ENCODE measurements at places on chromosomes 5 and 9.

DNA sequence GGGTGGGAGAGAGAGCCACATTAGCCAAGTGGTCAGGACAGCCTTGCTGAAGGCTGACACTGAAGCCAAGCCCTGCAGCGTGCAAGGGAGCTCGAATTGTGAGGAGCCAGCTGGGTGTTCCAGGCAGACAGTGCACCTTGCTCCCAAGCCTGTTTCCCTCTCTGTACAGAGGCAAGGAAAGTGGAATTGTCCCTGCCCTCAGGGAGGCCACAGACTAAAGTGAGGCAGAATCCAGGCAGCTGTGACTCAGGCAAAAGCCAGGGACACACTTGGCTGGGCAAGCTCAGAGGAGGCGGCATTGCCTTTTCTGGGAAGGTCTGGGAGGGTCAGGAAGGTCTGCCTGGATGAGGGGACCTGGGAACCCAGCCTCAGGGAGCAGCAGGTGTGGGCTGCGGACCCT, 50.2 kb upstream of the LMX1B start:
- DNase-seq: no peak

- DNase-seq: no peak
Observed at GRCh38 chr5:97918057-97918456, 735.0 kb upstream of the RIOK2 start.

- no peak for DNase-seq
Observed at GRCh38 chr9:78644359-78644758, 347.4 kb downstream of the PSAT1 start.

GRCh38 chr9:27990524-27990923, 417.2 kb upstream of the C9orf72 start:
- DNase-seq: no peak

DNA sequence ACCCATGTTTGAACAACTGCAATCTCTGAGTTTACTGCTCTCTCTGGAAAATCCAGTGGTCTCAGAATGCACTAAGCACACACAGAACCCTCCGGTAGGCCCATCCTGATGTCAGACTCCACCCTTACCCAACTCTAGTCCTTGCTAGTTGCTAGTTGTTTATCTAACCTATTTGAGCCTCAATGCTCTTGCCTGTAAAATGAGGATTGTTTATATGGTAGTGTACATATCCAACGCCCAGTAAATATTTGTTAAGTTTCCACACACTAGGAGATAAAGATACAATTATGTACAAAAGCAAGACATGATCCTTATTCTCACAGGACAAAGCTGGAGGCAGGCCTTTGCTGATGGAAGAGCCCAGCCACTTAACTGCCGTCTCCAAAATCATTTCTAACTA, 192.2 kb downstream of the SPOCK1 start:
- no peak for DNase-seq

DNA sequence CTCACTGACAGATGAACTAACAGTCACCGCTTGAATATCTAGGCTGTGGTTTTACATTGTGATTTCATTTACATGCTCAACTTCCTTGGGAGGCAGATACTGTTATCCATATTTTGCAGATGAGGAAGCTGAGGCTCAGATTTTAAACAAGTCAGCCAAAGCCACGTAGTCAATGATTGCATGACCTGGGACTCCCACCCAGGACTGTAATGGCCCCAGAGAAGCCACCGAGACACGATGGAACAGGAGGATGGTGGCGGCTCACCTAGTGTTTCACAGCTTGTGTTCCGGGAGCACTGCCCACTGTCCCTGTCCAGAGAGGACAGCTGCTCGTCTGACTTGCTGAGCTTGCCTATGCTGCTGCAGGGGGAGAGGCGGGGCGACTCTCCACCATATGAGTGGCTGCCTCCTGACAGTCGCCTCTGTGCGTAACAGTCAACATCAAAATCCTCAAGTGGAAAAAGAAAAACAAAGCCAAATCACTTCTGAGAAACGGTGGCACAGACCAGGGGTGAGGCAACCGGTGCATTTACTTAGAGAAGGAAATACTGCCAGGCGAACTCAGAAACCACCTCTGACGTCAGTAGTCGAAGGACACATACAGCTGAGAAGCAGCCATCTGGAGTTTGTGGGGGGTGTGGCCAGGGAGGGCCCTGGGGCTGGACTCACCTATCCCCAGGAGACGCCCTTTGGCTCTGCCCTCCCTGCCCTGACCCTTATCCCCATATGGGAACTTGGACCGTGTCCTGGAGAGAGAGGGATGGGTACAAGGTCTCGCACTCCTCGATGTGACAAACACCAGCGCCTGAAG, 82.5 kb downstream of the PRRT1B start:
- DNase-seq: peak; percentile 53

DNA sequence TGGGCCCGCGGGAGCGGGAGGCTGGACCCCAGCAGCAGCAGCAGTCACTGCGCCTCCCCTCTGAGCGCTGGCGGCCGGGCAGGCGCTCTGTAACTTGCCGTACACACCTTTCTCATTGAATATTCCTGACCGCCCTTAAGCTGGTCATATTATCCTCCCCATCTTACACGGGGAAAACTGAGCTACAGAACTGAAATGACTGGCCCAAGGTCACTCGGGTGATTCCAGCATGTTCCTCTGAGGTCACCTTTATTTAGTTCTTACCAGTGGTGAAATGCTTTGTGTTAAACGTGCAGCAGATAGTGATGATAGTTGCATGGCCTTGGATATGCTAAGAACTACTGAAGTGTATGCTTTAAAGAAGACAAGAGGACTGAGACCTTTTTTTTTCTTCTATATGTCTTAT, 607 bp downstream of the UQCRQ start:
- DNase-seq: no peak

DNA sequence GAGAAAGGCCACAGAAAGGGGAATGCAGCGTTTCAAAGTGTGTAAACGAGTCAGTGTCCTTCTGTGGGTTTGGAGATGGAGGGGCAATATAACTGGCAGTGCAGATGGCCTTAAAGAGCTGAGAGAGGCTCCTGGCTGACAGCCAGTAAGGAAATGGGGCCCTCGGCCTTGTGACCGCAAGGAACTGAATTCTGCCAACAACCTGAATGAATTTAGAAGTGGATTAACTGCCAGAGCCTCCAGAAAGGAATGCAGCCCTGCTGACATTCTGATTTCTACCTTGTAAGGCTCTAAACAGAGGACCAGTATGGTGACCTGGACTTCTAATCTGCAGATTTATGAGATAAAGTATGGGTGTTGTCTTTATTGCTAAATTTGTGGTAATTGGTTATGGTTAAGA, 17.5 kb upstream of the NREP start:
- DNase-seq: peak; percentile 62

GRCh38 chr9:72476617-72477437, 44.6 kb upstream of the TMC1 start:
- peak; percentile 78 for DNase-seq

DNA sequence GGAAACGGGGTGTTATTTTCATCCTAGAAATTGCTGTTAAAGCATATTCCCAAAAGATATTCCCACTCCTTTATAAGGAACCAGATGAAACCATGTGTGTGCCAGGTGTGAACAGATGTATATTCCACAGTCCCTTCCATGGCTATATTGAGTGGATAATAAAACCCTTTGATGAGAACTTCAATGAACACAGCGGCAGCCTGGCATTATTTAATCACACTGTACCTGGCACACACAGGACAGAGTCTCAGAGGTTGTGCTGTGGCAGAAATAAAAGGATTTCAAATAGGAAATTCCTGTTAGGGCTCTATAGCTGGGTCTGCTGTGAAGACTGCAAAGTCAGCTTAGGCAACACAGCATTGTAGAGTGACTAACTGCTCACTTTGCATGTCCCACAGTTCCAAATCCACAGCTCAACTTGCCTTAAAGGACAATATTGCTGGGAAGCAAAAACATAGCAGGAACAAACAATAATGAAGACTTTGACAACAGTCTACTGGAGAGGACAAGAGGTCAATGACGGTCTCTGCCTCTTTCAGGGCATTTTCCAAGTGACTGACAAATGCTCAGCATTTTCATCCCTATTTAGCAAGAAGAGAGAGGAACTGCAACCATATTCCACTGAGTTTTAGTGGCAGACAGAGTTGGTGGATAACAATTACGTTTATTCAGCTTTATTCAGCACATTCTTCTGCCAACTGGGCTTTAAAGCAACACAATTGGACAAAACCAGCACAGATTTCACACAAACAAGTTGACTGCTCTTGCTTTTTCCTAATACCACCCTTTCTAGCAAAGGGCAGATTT, 255.7 kb upstream of the RGMB start:
- DNase-seq: no peak

DNA sequence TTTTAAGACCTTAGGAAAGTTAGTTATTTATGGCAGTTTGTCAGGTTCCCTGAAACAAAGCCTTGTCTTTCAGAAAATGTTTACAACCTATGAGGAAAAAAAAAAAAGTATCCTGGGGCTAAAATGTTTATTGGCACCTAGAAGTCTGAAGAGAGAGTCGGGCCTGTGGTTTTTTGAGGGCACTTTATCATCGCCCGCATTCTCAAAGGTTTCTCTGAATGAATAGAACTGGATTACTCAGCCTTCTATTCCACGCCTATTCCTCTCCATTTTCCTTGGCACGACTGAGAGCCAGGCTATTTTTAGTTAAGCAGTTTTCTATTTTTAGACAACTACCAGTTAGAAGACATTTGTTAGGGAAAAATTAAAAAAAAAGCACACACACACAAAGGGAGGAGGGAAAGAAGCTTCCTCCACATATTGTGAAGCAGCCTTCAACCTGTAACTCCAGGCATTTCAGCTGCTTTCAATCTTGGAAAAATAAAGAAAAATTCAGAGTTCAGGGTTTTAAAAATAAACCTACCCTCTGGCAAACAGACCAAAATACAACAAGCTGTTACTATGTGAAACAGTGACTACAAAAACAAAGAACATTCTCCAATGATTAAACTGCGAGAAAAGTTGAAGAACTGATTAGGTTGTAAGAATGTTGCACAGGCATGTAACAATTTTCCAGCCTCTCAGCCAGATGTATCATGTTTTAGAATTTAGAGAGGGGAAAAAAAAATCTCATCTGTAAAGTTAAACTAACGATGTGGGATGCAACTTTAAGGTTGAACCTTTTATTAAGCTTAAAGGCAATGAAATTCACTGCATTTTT, 97.0 kb downstream of the MEF2C start:
- peak; percentile 89 for DNase-seq

DNA sequence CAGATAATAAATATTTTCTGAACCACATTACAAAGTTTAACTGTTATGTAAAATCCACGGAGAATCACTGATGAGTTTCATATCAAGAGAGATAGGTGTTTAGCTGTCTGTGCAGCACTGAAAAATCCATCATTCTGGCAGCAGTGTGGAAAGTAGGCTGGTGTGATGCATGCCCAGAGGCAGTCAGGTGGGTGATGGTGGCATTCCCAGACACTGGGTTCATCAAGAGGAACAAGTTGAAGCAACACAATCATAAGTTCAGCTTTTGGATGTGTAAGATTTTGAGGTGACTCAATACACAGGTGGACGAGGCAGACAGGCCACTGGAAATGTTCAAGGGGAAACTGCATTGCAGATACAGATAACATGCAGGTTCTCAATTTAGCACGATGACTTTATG, 11.9 kb downstream of the DNAH5 start:
- DNase-seq: no peak

- no peak for DNase-seq
Observed at GRCh38 chr5:156378159-156378558, 51.2 kb downstream of the SGCD start.

DNA sequence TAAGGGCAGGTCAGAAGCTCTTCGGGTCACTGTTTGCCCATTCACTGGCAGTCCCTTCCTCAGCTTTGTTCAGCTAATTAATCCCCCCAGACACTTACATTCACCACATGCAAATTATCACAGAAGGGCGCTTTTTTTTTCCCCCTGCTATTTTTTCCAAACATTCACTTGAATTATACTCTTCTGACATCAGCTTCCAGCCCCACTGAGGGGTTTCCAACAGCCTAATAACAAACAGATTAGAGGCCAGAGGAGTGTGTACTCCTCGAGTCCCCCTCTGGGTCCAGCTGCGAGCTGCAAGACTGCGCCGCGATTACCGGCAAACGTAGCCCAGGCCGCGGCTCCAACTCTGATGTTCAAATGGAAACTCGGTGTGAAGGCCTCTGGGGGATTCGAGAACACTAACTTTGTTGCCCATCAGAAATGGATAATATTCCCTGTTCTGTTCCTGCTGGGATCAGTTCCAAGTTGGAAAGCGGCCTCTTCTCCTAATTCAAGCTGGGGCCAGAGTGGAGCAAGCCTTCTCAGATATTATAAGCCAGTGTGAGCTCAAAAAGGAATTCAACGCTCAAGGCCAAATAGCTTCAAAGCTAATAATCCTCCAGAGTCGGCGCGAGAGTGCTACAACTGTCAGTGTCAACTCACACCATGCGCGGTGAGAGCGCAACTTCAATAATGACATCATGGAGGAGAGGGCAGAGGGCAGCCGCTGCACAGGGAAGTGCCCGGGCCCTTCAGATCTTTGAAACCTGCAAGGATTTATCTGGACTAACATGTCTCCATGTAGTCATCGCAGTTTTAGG, 560.8 kb downstream of the BNC2 start:
- DNase-seq: no peak

DNA sequence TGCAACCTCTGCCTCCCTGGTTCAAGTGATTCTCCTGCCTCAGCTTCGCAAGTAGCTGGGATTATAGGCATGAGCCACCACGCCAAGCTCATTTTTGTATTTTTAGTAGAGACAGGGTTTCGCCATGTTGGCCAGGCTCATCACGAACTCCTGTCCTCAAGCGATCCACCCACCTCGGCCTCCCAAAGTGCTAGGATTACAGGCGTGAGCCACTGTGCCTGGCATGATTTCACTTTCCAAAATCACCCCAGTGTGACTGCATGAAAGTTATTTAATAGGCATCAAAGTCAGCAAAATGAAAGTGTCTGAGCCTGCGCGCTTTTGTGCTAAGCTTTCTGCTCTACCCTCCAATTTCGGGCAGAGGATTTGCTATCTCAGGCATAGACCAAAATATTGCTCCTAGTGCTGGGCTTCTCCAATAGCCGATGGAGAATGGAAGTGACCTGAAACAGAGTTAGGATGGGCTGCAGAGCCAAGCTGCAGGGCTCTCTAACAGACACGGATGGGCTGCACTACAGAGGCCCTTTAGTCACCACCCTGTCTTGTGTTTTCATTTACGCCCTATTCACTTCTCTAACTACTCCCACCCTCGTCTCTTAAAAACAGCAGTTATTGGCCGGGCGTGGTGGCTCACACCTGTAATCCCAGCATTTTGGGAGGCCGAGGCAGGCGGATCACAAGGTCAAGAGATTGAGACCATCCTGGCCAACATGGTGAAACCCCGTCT, 44.3 kb downstream of the RETREG1 start:
- DNase-seq: no peak

- DNase-seq: peak; percentile 24
Observed at GRCh38 chr9:116166713-116167112, 13.1 kb downstream of the PAPPA start.

Measured in EL (cell line).